ENCODE measurements at places on chromosomes 13 and 19.

DNA sequence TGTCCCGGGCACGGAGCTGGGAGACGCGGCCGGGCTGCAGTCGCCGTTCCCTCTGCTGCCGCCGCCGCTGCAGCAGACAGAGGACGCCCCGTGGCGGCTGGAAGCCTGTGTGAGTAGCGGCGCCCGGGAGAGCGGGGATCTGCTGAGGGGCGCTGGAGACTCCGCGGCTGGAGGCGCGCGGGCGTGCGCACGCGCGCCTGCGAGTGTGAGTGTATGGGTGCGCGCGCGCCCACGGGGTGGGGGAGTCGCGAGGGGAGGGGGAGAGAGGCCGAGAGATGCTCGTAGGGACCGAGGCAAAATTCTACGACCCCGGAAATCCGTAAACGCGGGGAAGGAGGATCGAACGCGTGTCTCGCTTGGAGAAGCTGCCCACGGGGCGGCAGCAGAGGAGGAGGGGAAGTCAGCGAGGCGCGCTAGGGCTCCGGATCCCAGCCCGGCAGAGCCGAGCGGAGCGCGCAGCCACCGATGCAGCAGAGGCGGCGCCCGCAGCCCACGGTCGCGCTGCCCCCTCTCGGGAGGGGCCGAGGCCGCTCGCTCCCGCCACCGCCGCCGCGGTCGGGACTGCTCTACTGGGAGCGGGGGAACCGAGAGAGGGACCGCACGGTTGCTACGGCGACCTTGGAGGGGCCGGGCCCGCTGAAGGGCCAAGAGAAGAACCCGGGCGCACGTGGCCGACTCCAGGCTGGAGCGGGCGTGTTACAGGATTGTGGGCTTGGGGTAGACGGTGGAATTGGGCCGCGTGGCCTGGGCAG is at the start of gene ENOX1:
TSS of gene ENOX1 (minus strand) at position 207 of the 752 bp plus-strand sequence.
- DNase-seq: peak; percentile 92

DNA sequence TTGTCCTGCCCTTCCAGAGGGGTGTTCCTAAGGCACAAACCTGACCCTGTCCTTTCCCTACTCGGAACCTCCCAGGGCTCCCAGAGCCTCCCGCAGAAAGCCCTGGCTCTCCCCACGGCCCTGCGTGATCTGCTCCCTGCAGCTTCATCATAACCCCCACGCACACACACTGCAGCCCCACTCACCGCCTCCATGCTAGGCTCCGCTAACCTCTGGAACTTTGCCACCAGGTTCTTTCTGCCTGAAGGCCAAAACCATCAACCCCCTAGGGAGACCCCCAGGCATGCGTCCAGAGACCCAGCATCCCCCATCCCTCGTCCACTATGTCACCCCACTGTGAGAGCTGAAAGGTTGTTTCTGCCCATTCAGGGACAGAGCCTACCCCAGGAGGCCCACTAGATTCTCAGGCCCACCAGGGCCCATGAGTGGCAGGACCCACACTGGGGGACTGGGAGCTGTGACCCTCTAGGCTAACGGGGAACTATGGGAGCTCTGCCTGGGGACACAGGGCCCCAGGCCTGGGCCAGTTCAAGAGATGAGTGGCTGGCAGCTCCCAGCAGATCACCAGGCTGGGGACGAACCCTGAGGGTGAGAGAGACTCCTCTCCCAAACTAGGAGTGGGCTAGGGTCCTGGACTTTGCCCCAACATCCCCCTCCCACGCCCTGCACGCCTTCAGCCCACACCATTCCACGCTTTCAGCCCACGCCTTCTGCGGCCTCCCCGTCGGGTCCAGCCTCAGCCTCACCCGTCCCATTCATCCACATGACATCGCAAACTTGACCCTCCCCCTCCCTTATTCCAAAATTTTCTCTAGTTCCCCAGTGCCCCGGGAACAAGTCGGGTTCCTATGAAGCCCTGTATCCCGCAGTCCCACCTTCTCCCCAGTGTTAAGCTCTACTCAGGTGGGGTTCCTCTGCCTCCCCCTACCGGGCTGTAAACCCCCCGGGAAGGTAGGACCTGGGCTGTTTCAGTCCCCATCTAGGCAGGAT is 33.2 kb upstream of the PNMA8B start:
- no peak for DNase-seq

DNA sequence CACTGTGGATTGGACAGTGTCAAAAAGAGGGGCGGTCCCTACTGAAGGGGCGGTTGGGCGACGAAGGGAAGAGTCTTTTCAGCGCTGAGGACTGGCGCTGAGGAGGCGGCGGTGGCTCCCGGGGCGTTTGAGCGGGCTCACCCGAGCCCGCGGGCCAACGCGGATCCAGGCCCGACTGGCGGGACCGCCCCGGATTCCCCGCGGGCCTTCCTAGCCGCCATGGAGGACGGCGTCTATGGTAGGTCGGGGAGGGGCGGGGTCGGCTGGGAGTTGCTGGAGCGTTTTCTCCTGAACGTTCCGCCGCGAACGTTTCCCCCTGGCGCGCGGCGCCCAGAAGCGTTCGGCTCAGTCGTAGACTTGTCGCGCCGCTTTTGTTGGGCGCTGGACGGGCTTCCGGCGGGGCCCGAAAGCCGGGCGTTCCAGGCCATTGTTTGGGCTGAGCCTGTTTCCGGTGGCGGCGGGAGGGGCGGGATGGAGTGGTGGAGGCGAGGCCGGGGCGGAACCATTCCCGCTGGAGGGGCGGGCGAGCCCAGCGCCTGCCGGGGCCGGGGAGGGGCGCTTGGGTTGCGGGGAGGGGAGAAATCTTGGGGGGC is at the start of gene CYTH2:
TSS of gene CYTH2 (plus strand) at position 81 of the 593 bp plus-strand sequence. CDS start at position 220, 139 bp downstream.
- peak; percentile 93 for DNase-seq

GRCh38 chr19:4914736-4915501 is 5.6 kb downstream of the UHRF1 start:
- no peak for DNase-seq

- DNase-seq: no peak
These were observed 200.2 kb downstream of the KATNAL1 start for GRCh38 chr13:30107121-30107520.

DNA sequence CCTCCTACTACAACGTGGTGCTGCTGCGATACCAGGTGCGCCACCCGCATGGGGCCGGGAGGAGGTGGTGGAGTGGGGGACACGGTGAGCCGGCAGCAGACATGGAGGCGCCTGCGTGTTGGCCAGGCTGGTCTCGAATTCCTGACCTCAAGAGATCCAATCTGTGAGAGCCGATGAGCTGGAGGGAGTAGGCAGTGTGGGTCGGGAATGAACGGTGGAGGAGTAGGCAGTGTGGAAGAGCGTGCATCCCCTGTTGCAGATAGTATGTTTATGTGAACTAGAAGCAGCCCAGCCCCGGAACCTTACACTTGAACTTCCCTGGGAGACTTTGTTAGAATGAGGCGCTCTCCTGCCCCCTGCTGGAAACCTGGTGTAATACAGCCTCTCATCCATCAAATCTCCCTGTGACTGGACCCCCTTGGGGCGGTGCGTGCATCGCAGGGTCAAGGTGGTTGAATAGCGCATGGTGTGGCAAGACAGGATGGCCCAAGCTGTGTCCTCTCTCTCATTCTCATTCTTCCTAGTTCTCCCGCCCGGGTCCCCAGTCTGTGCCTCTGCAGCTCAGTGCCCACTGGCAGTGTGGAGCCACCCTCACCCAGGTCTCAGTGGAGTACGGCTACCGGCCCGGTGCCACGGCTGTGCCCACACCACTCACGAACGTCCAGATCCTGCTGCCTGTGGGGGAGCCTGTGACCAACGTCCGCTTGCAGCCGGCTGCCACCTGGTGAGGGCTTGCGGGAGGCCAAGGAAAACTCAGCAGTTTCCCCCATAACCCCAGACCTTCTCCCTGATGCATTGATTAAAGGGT is 10.5 kb upstream of the B3GNT3 start:
- peak; percentile 75 for DNase-seq

DNA sequence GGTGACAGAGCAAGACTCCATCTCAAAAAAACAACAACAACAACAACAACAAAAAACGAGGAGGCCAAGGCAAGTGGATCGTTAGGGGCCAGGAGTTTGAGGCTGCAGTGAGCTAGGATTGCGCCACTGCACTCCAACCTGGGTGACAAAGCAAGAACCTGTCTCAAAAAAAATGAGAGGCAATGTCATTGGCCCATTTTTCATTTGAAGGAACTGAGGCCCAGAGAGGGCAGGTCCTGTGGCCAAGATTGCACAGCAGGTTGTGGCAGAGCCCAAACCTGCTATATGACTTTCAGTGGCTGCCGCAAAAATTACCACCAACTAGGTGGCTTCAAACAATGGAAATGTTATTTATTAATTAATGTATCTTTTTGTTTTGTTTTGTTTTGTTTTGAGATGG is 5.5 kb downstream of the PIK3R2 start:
- no peak for DNase-seq

GRCh38 chr13:73945871-73946270 is 188.3 kb downstream of the KLF12 start:
- DNase-seq: peak; percentile 65

- no peak for DNase-seq
These were observed 33.7 kb upstream of the ZNF724 start for GRCh38 chr19:23283925-23284324.

DNA sequence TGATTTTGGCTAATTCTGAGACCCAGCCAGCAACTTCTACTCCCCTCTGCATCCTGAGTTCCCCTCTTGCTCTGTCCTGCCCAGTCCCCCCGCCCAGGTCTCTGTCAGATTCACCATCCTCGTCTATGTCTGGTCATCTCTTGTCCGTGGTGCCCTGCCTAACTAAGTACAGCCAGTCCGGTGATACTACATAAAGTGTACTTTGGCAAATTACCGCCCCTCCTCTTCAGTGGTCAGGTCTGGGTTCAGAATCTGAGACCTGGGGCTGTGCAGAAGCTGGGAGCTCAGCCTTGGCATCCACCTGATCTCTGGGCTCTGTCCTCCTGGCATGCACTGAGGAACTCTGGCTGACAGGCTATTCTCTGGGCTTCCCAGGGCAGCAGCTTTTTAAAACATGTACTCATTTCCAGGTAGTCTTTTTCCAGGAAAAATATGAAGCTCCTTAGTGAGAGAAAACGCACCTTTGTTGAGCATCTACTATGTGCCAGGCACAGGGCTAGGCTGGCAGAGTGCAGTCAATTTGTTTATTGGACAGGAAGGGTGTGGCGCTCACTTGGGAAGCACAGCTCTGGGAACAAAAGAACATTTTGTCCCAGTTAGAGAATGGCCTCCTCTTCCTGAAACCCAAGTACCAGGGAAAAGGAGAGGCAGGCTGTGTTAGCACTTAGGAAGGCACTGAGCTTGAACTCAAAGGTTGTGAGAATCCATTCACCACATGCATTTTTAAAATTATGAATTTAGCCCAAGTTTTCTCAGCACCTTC is 88.9 kb downstream of the TSHZ3 start:
- no peak for DNase-seq

DNA sequence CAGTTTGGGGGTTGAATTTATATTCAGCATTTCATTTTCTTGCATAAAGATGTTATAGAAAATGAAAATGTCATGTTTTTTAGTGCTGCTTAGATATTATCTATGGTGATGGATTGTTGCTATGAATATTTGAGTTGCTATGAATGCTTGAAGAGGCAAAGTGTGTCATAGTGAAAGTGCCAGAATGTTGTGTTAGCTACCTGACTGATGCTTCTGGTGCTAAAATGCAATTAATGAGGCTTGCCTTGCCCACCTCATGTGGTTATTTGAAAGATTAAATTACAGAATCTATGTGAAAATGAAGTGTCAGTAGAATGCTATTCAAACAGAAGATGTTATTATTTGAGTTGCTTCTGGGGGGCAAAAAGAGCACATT is 62.7 kb upstream of the MYCBP2 start:
- DNase-seq: no peak

DNA sequence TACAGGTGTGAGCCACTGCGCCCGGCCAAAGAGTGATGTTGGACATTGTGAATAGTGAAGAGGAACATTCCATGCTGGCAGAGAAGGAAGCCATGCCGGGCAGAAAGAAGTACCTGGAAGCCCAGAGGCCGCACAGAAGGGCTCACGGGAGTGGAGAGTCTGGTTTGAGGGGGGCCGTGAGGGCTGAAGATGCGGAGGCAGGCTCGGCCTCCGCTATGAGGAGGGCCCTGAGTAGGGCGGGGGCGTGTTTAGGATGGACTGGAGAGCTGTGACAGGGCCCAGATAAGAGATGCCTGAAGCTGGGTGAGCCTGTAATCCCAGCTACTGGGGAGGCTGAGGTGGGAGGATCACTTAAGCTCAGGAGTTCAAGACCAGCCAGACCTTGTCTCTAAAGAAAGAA is 1.6 kb downstream of the JOSD2 start:
- DNase-seq: no peak

- no peak for DNase-seq
These were observed 25.4 kb downstream of the MAP2K2 start for GRCh38 chr19:4098493-4098892.

DNA sequence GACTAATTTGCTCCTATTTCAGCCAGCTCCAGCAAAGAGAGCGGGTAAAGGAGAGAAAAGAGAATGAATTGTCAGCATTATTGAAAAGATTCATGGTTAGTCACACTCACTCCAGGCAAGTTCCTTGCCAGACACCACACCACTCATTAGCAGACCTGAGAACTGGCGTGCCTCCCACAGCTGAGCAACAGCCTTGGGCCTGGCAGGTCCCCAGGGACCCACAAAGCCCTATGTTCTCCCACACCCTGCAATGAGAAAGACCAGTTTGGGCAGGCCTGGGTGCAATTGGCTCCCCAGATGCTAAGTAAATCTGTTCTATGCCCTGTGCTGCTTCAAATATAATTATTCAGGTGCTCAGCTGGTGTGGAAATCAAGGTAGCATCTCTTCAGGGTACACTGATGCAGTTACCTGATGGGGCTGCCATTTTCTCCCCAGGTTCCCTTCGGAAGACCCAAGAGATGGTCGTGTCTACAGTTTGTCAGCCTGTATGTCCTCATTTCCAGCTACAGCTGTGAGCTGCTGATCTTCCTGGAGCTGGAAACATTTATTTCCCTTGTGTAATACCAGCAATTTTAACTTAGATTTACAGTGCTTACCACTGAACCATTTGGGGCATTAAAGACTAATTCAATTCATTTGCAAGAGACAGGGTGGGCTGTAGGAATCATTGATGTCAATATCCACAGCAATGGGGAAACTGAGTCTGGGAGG is 405.0 kb downstream of the COG6 start:
- no peak for DNase-seq

GRCh38 chr13:59247171-59247570 is 916.6 kb downstream of the DIAPH3 start:
- DNase-seq: peak; percentile 24

DNA sequence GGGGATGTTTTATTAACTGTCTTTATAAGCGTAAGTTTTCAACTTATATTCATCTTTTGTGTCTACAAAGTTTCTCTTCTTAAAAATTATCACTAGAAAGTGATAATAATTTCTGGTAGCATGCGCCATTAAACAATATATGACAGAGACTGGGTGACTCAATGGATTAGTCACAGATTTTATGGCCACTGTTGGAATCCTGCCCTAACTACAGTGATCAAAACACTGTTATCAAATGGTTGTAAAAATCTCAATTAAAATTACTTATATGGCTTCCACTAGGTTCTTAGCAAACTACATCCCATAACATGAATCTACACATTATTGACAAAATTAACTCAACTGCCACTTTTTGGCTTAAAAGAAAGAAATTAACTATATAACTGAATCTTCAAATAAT is 350.0 kb downstream of the DACH1 start:
- DNase-seq: no peak

DNA sequence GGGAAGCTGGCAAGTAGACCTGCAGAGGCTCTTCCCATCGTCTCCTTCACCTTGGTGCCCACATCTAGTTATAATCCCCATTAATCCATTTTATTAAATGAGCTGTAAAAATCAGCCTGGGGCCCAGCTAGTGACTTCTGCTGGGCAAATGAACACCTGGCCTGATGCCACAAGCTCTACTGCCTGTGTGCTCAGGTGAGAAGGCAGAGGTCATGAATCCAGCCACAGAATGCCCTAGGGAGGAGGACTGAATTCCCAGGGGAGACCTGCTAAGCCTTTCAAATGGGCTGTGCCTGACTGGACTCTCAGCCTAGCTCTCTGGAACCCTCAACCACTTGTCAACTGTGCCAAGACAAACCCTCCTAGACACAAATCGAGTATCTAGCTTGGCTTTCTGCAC is 74.0 kb downstream of the PDS5B start:
- DNase-seq: no peak

Measured in right hindlimb (tissue), 1 donor.